NCI-H187 treated with DMSO at 0.1 percent for 48 hours (cell line): ENCODE measurements at places on chromosomes 12 and 14.

GRCh38 chr12:11886339-11886738, 184.4 kb upstream of the BCL2L14 start:
- no peak for DNase-seq

GRCh38 chr12:62806893-62807292, 128.1 kb downstream of the PPM1H start:
- DNase-seq, result no peak

DNA sequence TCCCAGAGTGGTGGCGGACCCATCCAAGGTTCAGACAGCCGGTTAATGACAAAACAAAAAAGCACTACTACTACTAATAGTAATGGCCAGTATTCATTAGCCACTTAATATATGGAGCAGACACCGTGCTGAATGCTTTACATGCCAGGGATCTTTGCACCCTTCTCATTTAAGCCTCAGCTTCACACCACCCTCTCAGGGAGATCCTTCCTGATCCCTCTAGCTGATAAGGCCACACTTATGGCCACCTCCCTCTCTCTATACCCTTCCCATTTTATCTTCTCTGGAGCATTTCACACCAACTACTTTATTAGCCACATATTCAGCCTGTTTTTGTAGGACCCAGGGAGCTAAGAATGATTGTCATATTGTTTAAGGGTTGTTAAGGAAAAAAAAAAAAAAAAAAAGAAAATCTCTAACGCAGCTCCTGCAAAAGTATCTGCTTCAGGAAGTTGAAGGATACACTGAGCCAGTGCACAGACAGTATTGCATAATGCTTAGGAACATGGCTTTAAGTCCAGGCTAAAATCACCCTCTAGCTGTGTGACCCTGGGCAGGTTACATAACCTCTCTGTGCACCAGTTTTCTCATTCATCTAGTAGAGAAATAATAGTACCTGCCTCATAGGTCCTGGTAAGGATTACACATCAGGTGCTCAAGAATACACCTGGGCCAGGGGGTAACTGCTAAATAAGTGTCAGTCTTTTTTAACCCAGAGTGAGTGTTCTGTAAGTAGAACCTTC, 29.4 kb downstream of the NUAK1 start:
- no peak for DNase-seq

GRCh38 chr12:104138797-104139152, 765 bp upstream of the NFYB start:
- DNase-seq, result no peak

DNA sequence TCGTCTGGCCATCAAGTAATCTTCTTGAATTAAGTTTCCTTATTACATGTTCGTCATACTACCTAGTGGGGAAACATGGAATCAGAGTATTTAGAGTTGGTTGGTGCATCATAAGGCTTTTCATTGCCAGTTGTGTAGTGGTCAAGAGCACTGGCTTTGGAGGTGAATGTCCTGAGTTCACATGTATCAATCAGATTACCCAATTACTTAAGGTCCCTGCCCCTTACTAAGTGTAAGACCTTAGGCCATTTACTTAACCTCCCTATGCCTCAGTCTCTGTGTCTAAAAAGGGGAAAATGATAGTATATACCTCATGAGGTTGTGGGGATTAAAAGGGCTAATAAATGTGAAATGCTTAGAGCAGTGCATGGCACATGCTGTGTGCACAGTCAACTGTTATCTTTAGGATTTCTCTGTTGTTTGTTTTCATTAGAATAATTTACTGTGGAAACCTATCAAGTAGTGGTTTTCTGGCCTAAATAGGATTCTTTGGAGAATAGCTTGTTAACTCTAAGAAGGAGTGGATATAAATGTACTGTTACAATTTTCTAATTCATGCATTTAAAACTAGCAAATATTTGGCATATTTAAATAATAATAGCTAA, 27.0 kb downstream of the MSRB3 start:
- DNase-seq, result no peak

- no peak for DNase-seq
Observed at GRCh38 chr12:130636370-130636769, 79.7 kb downstream of the RIMBP2 start.

DNA sequence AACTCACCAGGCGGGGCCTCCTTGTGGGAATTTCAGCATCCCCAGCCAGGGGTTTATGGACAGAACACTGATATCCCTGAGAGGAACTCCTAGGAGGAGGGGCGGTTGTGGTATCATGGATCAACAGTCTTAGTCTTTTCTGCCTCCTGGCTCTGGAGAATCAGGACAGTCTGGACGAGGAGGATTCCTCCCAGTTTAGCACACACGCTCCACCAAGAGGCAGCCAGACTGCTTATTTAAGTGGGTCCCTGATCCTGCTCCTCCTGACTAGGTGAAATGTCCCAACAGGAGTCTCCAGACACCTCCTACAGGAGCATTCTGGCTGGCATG, 10.4 kb upstream of the ZNF705A start:
- DNase-seq, result no peak
